ENCODE measurements at places on chromosomes 16 and 17. TPM values are rescaled to one million over a fixed set of nuclear protein-coding genes. Genes with fewer than 3 reads are reported as not detected.

DNA sequence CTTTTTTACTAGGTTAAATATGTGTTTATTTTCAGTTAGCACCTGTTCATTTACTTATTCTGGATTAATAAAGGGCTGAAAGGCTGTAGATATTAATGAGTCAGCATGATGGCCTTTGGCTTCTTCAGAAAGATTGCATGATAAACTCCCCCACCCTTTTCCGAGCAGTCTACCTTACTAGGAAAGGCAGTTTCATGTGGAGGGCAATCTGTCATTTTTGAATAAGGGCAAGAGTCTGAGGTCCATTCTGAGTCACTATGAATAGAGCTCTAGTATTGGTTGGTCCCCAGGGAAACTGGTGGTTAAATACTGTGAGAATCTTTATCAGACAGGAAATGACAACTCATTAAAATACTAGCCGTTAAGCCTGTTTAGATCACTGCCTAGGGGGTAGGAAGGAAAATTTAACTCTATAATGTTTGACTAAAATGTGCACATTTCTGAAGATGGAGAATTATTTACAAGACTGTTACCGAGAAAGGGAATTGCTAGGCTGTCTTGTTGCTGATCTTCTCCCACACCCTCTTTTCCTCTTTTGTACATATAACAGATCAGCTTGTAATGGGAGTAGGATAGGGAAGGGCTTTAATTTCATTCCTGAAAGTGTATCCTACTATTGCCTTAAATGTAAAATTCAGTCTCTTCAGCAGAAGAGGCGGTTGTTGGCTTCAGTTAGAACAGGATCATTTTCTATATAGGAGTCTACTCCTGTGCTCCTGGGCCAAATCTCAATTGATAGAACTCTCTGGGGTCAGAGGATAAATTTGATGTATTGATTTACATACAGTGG lies 63.3 kb downstream of the TUBD1 start:
- DNase-seq = peak; percentile 64

GRCh38 chr16:79970551-79971236 lies 370.2 kb upstream of the MAF start:
- DNase-seq = no peak

GRCh38 chr16:51950118-51950780 lies 596.7 kb downstream of the TOX3 start:
- no peak for DNase-seq

GRCh38 chr17:71938340-71939010 lies 182.3 kb upstream of the SOX9 start:
- no peak for DNase-seq

PPM1E gene
- 3.0 TPM for polyA plus RNA-seq

CDK5RAP3 gene
- polyA plus RNA-seq = 194 TPM

NOL3 gene
- 9.5 TPM for polyA plus RNA-seq

NATD1 gene
- polyA plus RNA-seq = 17.2 TPM
